ENCODE measurements at places on chromosomes 12 and 14.

DNA sequence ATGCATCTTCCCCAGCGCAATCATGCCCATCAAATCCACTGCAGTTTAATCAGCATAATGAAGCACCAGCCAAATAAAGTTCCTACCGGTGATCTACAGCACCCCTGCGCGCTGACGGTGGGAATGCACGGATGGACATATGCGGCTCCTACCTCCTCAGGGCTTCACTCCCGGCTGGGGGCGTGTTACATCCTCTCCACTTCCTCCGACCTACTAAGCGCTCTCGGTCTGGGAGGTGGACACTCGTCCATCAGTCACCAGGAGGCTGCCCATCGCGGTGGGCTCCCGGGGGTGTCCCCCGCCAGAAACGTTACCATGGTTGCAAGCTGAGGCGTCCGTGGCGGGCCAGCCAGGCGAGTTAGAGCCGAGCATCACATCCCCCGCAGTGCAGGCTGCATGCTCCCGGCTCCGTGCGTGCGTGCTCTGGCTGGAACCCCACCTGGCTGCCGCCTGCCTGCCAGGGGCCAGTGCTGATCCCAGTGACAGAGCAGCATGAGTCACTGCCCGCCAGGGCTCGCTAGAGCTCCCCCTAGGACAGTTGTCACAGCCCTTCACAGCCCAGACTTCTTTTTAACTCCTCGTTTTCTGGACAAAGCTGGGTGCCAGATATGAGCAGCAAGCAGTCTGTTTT lies 73.0 kb downstream of the CIT start:
- DNase-seq, result peak; percentile 72

GRCh38 chr12:2976581-2976996 lies 17.4 kb downstream of the TEAD4 start:
- no peak for DNase-seq

DNA sequence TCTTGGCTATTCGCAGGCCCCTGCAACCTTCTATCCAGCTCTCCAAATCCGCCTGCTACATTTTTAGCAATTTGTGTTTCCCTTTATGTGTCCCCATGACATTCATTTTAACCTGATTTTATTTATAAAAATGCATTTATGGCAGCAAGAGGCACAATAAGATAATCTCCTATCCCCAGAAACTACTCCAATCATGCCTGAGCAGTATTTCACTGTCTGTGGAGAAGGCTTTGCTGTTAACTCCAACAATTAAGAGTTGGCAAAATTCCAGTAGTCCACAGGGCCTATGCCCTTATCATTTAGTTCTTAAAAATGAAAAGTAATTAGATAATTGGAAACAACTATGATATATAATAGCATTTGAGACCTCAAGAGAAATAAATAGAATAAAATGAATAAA lies 462.4 kb downstream of the TRHDE start:
- DNase-seq, result no peak

DNA sequence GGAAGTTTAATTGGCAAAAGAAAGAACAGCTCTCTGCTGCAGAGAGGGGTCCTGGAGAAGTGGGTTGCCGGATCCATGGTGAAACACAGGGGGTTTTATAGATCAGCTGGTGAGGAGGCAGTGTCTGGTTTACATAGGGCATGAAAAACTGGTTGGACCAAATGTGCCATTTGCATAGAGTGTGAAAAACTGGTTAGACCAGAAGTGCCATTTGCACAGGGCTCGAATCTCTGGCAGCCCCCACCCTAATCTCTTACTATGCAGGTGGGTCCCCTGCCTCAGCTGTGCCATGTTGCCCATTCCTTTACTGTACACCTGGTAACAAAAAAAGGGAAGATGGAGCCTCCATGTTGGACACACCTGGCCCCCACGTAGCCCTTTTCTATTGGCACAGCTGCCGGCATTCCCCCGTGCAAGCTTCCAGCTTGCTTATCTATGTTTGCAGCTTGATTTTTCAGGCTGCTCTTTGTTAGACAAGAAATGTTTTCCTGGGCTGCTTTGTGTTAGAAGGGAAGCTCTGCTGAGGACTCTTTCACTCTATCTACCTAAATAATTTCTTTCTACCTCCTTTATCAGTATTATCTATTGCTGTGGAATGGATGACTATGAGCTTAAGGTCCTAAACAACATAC lies 61.1 kb upstream of the TMEM132D start:
- no peak for DNase-seq

DNA sequence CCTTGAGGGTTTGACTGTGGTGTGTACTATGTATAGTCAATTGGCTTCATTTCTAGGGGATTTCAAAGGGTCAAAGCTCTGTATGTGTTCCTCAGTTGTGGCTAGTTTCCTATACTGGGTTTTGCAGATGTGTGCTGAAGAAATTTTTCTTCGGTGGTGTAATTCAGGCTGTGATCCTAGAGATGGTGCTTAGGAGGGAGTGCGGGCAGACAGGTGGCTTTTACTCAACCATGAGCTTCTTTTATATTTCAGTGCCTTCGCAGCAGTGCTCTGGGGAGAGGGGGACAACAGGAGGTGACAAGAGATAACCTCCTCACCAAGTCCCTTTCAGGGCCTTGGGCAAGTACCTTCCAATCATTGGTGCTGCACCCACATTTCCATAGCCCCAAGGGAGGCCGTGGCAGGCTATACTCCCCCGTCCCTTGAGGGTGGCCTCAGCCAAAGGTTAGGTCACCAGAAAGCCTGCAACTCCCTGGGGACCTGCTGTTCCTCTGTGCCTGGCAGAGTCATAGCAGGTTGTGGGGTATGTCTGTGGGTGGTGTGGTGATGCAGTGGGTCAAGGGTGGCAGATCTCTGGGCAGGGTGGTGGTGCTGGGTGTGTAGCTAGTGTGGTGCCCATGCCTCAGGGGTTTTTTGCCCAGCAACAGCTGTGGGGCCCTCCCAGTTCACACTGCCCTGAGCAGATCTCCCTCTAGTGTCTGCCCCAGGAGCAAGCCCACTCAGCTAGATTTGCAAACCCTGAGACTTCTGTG lies 37.0 kb upstream of the TMX1 start:
- DNase-seq, result no peak

- DNase-seq, result no peak
These were observed 3.2 kb upstream of the CAMKK2 start for GRCh38 chr12:121299662-121300061.

DNA sequence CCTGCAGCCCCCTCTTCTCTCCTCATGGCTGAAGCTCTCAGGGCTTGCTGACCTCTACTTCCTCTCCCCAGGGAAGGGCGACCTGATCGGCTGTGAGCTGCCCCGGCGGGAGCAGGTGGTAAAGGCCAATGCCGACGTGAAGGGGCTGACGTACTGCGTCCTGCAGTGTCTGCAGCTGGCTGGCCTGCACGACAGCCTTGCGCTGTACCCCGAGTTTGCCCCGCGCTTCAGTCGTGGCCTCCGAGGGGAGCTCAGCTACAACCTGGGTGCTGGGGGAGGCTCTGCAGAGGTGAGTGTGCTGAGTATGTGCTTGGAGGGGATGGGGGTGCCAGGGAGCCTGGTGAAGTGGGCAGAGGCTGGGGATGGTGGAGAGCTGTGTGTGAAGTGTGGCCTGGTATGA lies 13.7 kb downstream of the MCRS1 start:
- no peak for DNase-seq

DNA sequence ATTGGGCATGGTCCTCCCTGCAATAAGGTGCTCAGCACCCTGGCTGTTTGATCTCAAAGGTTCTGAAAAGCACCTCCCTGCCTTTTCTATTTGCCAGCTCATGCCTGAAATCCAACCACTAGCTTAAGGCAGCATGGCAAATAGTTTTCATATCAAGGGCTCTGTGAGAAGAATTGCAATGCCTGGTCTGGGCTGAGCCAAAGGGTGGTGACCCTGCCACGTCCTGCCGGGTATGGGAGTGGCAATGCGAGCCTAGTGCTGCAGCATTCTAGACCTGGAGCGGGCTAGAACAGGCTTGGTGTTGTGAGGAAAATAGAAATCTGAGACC lies 2.3 kb upstream of the SCNN1A start:
- no peak for DNase-seq

- DNase-seq, result no peak
These were observed 1.8 kb upstream of the CDK17 start for GRCh38 chr12:96402061-96402460.

DNA sequence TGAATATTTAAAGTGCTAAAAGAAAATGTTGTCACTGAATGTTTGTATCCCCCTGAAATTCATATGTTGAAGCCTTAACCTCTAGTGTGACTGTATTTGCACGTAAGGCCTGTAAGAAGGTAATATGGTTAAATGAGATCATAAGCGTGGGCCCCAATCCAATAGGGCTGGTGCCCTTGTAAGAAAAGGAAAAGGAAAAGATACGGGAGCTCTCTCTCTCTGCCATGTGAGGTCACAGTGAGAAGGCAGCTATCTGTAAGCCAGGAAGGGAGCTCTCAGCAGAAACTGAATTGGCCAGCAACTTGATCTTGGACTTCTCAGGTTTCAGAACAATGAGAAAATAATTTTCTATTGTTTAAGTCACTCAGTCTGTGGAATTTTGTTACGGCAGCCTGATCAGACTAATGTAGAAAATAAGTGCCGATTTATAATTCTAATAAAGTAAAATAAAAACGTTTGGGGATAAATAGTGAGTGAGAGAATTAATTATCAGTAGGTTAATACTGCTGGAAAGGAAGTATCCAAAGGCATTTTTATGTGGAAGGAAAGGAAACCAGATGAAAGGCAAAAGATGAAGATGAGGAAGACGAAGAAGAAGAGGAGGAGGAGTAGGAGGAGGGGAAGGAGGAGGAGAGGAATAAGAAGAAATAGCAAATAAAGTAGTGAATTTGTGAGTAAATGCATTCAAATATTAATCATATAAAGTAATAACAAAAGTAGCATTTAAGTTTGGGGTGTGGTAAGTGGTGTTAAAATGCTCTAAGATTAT lies 188.5 kb upstream of the KRR1 start:
- DNase-seq, result no peak

DNA sequence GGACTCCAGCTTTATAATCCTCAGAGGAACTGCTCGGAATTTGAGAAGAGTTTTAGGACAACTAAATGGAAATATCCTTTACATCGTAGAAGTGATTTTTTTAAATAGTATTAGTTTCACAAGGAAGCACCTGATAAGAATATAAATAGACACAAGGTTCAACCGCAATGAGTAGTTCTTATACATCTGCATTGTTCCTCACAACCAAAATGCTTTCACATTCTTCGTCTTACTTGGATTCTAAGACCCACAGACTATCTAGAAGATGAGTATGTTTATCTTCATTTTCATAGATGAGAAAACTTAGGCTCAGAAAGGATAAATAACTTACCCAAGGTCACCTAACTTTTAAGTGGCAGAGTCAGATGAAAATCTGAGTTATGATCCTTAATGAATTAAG lies 469.0 kb downstream of the GALC start:
- no peak for DNase-seq

GRCh38 chr12:21894792-21895595 lies 46.2 kb downstream of the ABCC9 start:
- no peak for DNase-seq

DNA sequence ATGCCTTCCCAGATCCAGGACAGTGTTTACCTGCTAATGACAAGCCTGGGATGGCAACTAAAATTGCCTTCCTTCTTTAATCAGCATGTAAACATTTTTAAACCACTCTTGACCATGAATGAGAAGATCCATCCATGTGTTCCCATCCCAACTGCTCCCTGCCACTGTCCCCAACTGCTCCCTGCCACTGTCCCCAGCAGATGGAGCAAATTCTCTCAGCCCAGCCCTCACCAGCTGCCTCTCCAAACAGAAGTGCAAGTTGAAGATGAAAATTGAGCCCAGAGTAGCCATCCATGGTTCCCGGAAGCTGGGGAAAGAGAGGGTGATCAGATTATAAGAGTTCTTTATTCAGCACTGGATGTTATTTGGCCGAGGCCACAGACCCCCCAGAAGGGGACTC lies 133.1 kb downstream of the SLC15A4 start:
- DNase-seq, result no peak
